ENCODE measurements at places on chromosomes 1 and 21.
A peak's percentile ranks its signal among the peaks of the same experiment; 100 is the strongest.

- no peak for DNase-seq
Measured at GRCh38 chr21:41488080-41488479, 19.9 kb downstream of the TMPRSS2 start.

- DNase-seq, result peak; percentile 80
Measured at GRCh38 chr21:39385299-39386145, 36.6 kb upstream of the HMGN1 start.

GRCh38 chr1:178921499-178921898 is 50.6 kb upstream of the ANGPTL1 start:
- no peak for DNase-seq

- DNase-seq, result peak; percentile 96
Measured at GRCh38 chr21:37153196-37153934, 80.3 kb downstream of the TTC3 start.

- no peak for DNase-seq
Measured at GRCh38 chr21:14566894-14567293, 20.8 kb upstream of the SAMSN1 start.

- no peak for DNase-seq
Measured at GRCh38 chr1:182847105-182847504, 8.0 kb downstream of the DHX9 start.

GRCh38 chr1:115975569-115976061 is 698 bp upstream of the SLC22A15 start:
- DNase-seq, result no peak

DNA sequence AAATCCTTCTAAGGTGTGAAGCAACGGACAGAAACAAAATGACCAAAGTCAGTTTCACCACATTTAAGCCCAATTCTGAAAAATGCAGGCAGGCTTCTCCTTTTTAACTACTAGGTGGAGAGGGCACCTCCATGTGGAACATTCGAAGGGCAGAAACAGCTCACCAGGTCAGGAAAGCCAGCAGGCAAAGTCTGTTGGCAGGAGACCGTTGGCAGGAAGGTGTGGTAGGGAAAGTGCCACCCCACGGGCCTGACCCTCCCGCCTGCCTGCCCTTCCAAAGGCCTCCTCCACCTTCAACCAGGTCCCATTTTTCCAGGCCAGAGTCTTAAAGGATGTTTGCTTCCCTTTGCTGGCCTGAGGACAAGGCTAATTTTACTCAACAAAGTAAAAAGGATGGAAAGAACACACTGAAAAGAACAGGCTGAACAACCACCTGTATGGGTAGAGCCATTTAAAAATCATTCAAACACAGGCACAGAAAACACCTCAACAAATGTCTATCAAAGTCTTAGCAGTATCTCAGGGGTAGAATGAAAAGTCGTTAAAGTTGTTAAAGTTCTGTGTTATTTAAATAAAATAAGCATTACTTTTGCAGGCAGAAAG is 26.4 kb downstream of the CAPZB start:
- no peak for DNase-seq

DNA sequence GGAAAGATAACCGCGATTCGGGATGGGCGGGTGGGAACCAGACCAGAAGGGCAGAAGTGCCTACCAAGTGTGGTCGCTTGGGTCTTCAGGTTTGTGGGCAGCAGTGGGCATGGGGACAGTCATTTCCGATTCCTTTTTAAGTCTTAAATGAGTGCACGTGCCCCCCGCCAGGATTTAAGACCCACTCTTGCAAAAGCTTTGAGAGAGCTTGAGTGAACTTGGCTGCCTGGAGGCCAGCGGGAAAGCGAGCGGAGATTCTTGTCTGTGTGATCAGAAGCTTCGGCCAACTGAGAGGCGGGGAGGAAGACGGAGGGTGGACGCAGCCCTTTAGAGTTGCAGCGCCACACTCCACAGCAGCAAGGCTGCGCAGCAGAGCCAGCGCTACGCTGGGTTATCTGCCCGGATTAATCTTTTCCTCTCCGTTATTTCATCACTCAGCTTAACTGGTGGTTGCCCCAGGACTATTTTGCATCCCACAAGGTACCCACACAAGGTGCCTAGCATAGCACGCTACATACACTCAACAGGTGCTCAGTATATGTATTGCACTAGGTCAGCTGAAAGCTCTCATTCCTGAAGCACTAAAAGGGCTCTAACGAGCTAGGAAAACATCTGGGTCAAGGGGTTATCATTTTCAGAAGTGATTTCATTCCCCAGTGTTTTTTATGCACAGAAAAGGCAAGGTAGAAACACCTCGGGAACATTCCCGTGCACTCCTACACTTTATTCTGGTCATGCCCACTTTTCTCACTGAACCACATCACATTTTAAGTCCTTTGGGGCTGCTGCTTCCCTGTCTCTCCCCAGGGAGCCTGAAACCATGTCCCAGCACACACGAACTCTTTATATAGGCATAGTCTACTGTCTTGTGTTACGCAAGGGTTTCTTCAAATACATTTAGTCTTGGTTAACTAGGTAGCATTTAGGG is 1.5 kb upstream of the BATF3 start:
- peak; percentile 69 for DNase-seq

DNA sequence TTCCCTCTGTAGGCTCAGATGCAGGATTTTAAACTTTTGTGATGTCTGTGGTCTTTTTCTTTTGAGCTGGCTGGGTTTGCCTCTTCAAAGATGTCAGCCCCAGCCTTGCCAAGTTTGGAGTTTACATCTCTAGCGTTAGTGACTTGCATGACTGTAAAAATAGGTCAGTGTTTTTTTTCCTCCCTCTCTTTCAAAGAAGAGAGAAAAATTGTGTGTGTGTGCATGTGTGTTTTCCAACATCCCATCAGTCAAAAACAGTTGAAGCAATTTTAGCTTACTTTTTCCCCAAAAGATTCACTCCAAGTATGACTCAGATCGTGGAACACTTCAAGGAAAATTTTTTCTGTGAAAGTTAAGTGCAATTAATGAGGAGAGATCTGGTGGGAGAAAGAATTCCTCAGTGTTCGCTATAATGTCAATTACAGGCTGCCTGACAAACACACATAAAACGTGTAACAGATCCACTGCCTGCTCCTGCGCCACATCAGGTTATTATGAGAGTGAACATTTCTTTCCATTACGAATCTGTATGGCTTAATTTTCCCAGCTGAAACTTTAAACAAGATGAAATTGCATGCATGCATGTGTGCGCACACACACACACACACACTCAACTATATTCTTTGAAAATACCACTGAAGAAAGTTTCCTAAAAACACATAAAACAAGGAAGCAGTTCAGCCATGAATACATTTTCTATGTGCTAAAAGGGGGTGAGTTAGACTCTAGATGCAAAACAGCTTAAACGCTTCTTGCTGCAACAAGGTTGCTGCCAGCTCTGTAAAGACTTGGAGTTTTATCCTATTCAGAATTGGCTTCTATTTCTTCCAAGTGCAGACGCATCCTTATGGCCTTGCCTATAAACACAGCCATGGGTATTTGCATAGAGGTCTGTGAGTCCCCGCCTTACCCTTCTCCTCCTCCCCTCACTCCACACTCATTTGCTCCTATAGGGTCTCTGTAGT is 55.5 kb downstream of the TLR5 start:
- peak; percentile 40 for DNase-seq

GRCh38 chr1:51663721-51664120 is 46.8 kb downstream of the OSBPL9 start:
- DNase-seq, result no peak

GRCh38 chr1:223323491-223324484 is 40.2 kb downstream of the SUSD4 start:
- DNase-seq, result no peak

GRCh38 chr1:225517697-225518096 is 89.9 kb upstream of the LBR start:
- DNase-seq, result peak; percentile 15

GRCh38 chr1:239718997-239719628 is 332.7 kb downstream of the CHRM3 start:
- DNase-seq, result no peak

DNA sequence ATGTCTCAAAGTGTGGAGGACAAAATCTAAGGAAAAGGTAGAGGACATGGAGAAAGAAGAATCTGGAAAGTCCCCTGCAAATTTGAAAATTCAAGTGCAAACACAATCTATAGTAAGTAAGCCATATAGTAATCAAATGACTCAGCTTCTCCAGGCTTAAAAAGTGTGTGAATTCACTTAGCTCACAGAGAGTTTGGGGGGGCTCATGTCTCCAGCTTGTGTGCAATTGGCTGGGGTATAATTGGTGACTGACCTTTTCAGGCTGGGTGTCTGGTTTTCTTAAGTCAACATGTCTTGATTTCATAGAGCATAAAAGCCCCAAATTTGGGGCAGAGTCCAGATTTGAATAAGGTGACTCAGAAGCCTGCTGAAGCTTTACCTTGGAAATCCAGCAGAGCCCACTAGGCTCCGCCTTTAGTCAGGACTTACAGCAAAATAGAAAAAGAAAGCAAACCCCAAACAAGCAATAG is 8.6 kb downstream of the CLDN14 start:
- peak; percentile 65 for DNase-seq

DNA sequence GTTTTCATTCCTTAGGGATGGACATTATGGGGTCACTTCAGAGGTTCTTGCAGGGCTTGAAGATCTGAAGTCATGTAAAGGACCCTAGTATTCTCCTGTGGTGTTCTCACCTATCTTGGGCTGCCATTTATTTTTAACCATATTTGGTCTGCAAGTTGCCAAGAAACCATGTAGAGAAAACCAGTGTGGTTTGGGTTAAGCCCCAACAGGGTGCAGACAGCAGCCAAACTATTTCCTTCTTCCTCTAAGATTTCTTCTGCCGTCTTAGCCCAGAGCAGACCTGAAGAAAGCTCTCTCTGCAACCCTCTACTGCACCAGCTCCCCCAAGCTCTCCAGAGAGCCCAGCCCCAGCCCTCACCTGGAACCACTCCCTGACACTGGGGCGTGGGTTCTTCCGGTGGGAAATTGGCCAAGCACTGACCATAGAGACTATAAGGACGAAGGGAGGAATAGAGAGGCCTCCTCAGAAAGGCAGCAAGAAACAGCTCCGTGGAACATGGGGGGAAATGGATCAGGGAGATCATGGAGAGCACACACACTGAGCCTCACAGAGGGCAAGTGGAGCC is 136.6 kb downstream of the SYF2 start:
- no peak for DNase-seq

GRCh38 chr1:201648907-201649721 is 110.2 kb downstream of the NAV1 start:
- DNase-seq, result peak; percentile 40

GRCh38 chr1:7912743-7913557 is 27.7 kb downstream of the TNFRSF9 start:
- no peak for DNase-seq

DNA sequence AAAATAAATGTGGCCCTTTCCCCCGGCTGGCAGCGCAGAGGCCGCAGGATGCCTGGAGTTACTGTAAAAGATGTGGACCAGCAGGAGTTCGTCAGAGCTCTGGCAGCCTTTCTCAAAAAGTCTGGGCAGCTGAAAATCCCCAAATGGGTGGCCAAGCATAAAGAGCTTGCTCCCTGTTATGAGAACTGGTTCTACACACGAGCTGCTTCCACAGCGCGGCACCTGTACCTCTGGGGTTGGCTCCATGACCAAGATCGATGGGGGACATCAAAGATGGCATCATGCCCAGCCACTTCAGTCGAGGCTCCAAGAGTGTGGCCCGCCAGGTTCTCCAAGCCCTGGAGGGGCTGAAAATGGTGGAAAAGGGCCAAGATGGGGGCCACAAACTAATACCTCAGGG is 95.9 kb downstream of the LRIG2 start:
- DNase-seq, result no peak

DNA sequence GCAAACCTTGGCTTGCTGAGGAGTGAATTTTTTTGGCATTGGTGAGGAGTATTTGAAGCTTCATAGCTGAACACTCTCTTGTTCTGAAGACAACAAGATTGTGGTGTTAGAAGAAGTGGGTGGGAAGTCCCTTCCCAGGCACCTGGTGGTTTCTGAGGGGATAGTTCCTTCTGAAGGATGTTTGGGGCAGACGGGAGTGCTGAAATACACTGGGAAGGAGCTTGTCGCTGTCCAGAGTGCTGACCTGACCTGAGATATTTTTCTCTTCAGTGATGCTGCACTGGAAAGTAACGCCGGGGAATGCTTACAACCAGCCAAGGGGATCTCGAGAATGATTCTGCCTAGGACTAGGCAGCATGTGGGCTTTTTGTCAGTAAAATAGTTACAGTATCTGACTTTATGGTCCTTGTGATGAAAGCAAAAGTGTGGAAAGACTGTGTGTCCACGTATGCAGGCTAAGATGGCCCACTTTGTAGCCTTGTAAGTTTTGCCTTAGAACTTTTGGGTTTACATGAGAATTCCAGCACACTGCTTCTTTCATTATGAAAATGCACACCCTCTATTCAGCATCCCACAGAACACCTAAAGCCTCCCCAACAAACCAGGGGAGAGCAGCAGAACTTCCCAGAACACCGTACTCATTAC is 33.1 kb upstream of the NFASC start:
- peak; percentile 71 for DNase-seq

DNA sequence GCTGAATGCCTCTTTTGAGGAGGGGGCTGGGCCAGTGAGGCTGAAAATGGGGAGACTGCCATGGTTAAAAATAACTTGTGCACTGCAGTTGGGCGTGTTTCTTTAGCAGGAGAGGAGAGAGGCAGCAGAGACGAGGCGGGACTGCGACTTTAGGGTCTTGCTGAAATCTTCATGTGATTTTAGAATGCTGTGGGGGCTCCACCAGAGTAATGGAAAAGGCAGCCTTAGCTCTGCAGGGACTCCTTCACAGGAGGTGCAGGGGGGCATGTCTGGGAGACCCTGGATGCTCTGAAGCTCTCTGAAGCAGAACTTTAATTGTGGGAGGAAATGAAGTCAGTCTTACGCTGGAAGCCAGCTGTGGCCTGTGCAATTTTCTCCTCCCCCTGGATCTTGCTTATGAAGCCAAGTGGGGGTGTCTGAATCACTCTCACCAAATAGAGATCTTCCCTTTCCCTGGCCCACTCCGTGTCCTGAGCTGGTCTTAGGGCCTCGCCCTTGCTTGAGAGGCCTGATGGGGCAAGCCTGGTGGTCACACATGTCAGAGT is 60.8 kb downstream of the NDUFS5 start:
- DNase-seq, result peak; percentile 59

DNA sequence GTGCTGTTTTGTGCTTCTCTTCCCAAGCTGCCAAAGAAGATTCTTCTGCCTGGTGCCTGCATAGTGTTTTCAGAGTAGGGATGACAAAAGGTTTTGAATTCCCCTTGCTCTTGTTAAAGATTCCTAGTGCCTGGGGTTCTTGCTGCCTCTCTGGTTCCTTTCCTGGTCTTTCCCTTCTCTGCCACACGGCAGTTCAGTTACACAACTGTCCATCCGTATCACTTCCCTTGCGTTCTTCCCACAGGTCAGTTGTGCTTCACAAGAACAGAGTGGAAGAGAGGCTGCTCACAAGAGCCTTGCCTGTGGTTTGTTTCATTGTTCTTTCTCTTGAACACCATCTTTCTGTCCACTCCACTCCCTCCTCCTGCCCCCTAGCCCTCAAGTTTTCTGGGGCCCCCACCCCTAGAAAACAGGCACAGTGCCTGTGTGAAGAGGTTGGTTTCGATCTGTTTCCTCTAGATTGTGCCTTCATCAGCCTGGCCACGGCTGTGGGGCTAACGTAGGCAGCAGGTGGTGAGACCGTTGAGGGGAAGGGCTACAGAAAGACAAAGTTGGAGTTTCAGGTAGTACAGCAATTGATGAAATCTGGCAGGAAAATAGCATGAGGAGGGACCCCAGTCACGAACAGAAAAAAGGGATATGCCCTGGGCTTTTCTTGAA is 5.8 kb downstream of the VASH2 start:
- DNase-seq, result no peak

GRCh38 chr1:199545780-199546179 is 481.7 kb upstream of the NR5A2 start:
- no peak for DNase-seq
